ENCODE measurements at places on chromosomes 6 and 20.

DNA sequence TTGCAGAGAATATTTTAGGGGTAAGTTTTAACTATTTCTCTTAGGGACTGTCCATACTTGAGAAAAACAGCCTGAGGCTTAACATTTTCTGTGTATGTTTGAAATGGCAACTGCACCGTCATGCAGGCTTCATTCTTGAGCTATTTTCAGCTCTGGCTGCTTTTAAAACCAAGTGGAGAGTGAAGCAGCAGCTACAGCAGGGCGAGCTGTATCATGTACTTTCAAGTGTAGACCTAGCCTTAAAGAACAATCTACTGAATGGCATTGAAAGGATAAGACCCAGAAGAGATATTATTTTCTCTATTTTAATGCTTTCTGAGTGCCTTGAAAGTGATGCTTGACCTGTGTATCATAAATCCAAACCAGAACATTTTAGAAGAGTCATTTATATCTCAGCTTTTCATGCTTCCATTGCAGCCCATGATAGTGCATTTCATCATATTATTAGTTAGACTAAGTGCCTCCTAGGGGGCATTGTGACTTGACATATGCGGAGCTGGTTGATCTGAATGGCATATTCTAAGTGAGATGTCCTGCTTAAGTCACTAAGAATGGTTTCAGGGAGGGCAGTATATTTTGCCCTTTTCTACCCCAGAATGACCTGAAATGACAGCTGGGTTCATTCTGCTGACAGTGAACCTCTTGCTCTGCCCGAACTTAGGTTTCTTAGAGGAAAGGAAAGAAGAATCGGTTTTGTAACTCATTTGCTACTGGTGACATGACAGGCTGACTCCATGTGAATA is 85.3 kb downstream of the NKAIN2 start:
- no peak for DNase-seq

GRCh38 chr6:1502041-1502440 is 107.7 kb upstream of the FOXC1 start:
- no peak for DNase-seq

GRCh38 chr6:108002365-108003221 is 44.6 kb upstream of the SEC63 start:
- no peak for DNase-seq

DNA sequence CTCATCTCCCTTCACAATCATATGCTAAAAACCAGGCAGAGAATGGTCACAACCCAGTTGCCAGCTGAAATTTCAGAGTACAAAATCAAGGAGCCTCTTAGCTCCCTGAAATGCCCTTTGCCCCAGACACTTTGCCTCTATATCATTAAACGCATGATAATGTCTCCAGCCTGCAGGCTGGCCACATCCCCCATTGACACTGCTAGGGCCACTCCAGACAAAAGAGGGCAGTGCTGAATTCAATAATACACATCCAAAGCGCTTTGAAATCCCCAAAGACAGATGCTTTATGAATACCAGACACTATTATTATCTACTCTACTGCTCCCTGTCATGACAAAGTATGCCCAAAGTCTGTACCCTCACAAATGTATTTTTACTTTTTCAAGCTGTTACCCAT is 348.3 kb upstream of the POU3F2 start:
- DNase-seq, result no peak

DNA sequence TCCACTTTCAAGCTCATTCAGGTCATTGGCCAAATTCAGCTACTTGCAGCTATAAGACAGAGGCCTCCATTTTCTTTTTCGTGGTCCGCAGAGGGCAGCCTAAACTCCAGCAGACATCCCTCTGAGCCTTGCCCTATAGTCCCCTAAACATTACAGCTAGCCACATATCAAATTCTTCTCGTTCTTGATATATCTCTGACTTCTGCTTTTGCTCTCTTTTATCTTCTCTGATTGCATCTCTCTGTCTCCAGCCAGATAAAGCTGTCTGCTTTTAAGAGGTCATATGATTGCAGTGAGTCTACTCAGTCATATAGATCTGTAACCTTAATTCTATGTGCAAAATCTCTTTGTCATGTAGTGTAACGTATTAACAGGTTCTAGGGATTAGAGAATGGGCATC is 358.4 kb upstream of the RGS17 start:
- no peak for DNase-seq

DNA sequence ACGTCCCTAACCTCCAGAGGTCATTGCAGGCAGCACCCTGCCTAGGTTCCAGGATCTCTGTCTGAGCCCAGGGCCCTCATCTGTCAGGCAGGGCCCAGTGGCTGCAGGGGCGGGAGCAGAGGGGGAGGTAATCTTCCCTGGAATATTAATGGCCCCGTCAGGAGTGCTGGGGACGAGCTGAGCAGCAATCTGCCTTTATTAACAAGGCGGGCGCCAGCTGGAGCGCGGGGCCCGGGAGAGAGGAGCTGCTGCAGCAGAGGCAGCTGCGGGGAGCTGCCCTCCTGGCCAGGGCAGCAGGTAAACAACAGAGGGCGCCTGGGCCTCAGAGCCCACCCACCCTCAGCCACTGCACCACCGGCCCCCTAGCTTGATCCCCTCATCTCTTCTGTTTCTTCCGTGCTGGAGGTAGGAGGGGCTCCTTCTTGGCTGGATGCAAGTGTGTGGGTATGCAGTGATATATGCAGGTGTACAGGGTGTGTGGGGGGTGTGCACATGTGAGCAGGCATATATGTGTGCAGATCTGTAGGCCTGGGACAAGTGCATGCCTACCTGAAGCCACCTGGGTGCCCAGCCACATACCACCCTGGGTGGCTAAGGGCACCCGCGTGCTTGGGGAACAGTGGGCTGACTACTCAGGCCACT is 131.8 kb upstream of the MLN start:
- no peak for DNase-seq

DNA sequence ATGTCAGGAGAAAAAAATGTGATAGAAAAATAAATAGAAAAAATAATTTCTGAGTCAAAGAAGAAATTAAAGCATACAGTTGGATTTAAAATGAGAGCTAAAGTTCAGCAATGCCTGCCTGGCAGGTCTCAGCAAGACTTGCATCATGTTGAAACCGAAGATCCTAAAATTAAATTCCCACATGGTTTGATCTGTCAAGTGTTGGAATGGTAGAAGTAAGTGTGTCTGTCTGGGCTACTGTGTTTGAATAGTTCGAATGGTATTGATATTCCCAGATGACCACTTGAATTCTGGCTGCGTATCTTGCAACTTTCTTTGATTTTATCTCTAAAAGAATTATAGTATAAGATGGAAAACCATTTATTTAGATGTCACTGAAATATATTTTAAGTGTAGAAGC is 1349.6 kb downstream of the EPHA7 start:
- no peak for DNase-seq

GRCh38 chr6:152750694-152751093 is at the start of gene VIP:
TSS of gene VIP (plus strand) at chr6:152750797. CDS start at chr6:152752178, 1,381 bp downstream.
- DNase-seq, result peak; percentile 62

- DNase-seq, result no peak
Observed at GRCh38 chr6:104679971-104680370, 179.7 kb downstream of the HACE1 start.

- DNase-seq, result no peak
Observed at GRCh38 chr6:139738801-139739455, 364.5 kb upstream of the CITED2 start.

DNA sequence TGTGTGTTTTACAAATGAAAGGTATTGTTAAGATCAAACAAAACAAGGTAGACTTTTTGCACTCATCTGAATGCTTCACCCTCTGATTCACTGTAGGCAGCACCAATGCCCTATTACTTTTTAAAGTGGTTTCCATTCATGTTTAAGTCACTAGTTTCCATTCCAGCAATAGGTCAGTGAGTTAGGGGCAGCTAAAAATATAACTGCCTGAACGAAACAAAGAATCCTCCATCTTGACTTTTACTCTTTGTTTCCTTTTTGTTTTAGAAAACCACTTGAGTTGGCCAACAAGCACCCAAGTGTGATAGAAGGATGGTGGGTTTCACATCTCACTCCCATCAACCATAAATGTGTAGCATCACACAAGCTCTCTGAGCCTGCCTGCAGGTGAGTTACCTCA is 25.5 kb downstream of the CLIC5 start:
- DNase-seq, result no peak

GRCh38 chr20:36582322-36582721 is 8.9 kb downstream of the TGIF2 start:
- DNase-seq, result no peak

DNA sequence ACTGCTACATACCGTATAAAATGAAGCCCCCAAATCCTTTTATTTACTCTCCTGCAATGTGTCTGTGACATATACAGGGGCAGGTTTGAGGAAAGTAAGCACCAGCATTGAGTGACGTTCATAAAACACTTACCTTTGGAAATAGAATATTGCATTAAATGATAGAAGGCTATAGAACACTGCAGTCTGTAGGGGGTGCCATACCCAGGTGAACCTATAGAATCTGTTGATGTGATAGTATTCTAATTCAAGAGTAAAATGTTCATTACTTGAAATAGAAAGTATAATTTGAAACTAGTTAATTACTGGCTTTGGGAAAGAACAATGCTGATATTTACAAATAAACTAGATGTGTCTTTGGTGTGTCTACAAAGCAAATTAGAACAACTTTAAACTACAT is 47.0 kb upstream of the PRL start:
- no peak for DNase-seq

DNA sequence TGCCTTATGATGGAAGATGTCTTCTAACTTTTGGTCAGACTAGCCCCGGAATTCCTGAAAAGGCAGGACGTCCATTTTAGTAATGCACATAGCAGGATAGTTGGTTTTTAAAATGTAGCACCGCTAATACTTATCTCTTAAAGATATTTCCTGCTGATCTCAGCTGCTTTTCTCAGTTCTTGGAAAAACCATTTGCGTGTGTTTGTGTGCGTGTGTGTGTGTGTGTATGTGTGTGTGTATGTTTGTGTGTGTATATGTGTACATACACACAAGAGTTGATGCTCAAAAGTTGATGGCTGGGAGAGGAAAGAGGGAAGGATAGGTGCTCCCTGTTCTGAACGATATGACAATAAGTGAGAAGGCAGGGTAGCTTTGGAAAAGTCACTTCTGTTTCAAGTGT is 61.7 kb upstream of the SUPT3H start:
- DNase-seq, result no peak

DNA sequence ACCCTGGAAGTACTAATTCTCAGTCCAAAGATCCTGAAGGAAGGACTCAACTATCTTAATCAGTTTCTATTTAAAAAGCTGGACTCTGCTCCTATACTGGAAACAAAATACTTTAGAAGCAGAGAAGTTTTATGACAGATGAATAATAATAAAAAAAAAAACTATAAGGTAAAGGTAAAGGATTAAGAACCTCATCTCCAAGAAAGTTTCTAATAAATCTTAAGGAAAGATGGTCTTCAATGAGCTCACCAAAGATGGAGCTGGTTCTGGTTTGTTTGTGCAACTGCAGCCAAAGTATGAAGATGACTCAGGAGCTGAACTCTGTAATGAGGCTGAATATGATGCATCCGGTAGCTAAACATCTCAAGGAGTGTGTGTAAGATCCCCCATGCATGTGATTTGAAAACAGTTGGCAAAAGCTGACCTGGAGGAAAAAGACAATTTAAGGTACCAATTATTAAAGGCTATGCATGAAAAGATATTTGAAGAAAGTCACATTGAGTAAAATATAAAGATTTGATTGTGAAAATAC is 25.2 kb downstream of the MED23 start:
- DNase-seq, result no peak

GRCh38 chr20:53216856-53217576 is 244.9 kb downstream of the TSHZ2 start:
- peak; percentile 47 for DNase-seq

- no peak for DNase-seq
Observed at GRCh38 chr6:164010441-164011103, 596.1 kb downstream of the QKI start.

DNA sequence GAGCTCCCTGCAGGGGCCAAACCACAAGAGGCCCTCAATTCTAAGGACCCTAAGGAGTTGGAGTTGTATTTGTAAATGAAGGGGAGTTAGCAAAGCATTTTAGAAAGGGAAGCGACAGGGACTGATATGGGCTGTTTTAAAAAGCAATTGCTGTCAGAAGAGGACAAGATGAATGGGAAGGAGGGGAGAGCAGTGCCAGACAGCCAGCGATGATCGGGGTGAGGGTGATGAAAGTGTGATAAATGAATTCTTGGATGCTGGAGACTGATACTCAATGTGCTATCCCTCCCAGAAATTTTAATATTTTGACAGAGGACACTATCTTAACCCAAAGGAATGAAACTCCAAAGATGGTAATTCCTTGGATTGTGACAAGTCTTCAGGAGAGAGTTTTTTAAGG is 289.2 kb downstream of the CLIC5 start:
- DNase-seq, result no peak

DNA sequence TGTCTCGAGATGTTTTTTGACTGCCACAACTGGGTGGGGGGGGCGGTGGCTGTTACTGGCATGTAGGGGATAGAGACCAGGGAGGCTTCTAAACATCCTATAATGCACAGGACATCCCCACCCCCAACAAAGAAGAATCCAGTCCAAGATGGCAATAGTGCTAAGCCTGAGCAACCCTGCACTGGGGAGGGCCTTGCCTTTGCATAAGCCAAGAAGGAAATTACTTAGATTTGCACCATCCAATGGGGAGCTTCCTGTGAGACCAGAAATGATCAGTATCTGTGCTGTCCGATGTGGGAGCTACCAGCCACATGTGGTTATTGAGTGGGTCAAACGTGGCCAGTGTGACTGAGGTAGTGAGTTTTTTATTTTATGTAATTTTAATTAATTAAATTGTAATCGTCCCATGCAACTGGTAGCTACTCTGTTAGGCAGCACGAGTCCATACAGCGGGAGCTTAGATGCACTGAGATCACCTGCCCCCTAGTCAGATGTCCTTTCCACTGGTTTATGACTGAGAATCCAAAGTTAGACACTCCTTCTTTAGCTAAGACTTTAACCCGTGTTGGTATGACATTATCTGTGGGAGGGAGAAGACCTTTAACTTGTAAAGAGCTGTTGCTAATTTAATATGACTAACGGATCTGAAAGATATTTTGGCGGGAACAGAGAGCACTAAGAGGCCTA is 97.4 kb upstream of the NEDD9 start:
- no peak for DNase-seq

GRCh38 chr20:44516491-44516890 is 5.4 kb downstream of the SERINC3 start:
- no peak for DNase-seq

GRCh38 chr6:3403238-3404173 is 53.3 kb downstream of the SLC22A23 start:
- no peak for DNase-seq

GRCh38 chr20:43579861-43580793 is 10.6 kb upstream of the IFT52 start:
- DNase-seq, result no peak

- no peak for DNase-seq
Observed at GRCh38 chr20:63099456-63100173, 92.9 kb upstream of the BHLHE23 start.

DNA sequence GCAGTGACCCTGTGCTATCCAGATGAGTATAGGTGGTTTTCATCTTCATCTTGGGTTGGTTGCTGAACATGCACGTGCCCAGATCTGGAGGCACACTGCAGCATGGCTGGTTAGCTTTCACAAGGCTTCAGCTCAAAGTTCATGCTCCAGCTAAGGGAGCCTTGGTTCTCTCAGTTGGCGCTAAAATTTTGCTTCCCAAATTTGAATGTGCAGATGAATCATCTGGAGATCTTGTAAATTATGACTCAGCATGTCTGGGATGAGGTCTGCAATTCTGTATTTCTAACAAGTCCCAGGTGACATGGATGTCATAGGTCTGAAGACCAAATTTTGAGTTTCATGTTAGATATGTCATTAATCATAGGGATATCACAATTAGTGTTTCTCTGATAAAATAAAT is 230.8 kb downstream of the FOXA2 start:
- no peak for DNase-seq

GRCh38 chr6:146984251-146984924 is 219.8 kb upstream of the STXBP5 start:
- DNase-seq, result no peak
